ENCODE measurements at places on chromosomes 4 and X. TPM values are rescaled to one million over a fixed set of nuclear protein-coding genes. Genes with fewer than 3 reads are reported as not detected.

DNA sequence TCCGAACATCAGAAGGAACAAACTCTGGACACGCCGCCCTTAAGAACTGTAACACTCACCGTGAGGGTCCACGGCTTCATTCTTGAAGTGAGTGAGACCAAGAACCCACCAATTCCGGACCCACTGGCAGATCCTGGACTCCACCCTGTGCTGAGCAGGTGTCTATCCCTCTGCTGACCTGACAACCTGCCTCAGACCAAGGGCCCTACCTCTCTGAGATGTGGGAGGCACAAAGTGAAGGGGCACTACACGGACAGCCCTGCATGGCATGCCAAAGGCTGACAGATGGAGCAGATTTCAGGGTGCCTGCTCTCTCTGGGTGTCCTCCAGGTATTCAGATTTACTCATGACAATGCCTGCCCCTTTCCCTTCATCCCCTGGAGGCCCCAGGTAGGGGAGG lies 14.0 kb upstream of the HSFX1 start:
- DNase-seq = no peak

GRCh38 chrX:10755439-10756334 lies 135.3 kb upstream of the MID1 start:
- peak; percentile 81 for DNase-seq

DNA sequence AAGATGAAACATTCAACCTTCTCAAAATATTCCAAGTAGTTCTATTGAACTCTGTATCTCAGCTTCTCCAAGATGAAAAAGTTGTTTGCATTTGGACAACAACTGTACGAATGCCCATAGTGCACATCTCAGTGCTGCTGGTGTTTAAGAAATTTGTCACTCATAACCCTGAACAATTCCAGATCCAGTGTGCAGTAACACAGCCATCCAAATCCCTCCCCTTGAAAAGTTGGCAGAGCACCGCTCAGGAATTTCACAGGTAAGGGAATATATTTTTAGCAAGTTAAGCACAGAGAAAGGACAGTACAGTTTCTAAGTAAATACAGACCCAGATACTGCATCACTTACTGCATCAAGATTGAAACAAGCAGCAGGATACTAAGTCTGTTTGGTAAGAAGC lies 104.7 kb downstream of the CNOT6L start:
- DNase-seq = no peak

GRCh38 chr4:46980851-46981250 lies 12.5 kb downstream of the GABRA4 start:
- no peak for DNase-seq

DNA sequence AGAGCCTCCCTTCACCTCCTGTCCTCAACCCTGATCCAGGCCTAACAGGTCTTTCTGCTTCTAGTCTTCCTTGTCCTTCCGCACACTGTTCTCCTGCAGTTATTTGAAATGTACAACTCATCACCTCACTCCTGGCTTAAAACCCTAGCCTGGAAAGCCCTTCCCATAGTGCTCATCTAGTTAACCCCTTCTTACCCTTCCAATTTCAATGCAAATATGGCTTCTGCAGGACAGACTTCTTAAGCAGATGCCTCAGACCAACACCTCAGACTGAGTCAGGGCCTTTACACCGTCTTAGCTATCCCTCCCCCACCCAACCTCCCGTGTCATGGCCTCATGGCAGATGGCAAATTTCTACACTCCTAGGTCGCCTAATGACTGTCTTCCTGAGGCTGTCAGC lies 130.4 kb downstream of the BCOR start:
- peak; percentile 14 for DNase-seq

- DNase-seq = no peak
Observed at GRCh38 chr4:5870701-5871100, 22.2 kb downstream of the CRMP1 start.

- no peak for DNase-seq
Observed at GRCh38 chrX:85903692-85904471, 143.5 kb downstream of the CHM start.

GRCh38 chrX:139194571-139195280 lies 335.8 kb upstream of the F9 start:
- DNase-seq = no peak

- no peak for DNase-seq
Observed at GRCh38 chrX:39050427-39050826, 249.2 kb downstream of the MID1IP1 start.

DNA sequence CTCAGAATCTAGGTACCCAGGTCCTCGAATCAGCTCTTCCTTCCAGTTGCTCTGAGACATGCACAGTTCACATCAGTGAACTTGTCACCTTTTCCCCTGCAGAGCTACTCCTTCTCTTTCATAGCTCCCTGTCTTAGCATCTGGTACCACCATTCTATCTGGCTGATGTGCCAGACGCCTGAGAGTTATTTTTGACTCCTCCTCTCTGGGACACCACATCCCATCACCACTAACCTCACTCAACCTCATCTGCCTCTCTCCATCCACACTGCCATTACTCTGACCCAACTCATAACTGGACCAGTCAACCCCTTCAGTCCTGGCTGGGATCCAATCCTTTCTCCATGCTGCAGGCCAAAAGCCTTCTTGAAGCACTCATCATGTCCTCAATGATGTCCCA lies 44.5 kb downstream of the SLC2A9 start:
- DNase-seq = no peak

- DNase-seq = no peak
Observed at GRCh38 chrX:9730078-9730477, 35.6 kb downstream of the GPR143 start.

- peak; percentile 78 for DNase-seq
Observed at GRCh38 chr4:137635108-137635507, 102.8 kb upstream of the PCDH18 start.

DNA sequence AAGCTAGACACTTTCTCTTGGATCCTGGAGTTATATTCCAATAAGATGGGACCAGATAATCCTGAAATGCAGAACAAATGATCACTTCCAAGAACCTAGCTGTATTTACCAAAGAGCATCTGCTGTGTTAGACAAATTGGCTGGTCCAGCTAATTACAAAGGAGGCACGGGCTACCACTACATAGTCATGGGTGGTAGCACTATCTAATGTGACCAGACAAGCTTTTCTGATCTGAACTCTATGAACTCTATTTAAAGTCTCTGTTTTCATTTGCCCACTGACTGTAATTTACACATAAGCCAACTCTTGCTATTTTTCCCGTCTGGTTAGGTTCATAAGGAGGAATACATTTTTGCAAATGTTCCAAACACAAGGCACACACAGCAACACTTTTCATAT lies 34.6 kb downstream of the LNX1 start:
- DNase-seq = no peak

- no peak for DNase-seq
Observed at GRCh38 chr4:75654905-75655304, 18.3 kb downstream of the G3BP2 start.

- DNase-seq = no peak
Observed at GRCh38 chr4:58111818-58112217, 1001.6 kb upstream of the IGFBP7 start.

DNA sequence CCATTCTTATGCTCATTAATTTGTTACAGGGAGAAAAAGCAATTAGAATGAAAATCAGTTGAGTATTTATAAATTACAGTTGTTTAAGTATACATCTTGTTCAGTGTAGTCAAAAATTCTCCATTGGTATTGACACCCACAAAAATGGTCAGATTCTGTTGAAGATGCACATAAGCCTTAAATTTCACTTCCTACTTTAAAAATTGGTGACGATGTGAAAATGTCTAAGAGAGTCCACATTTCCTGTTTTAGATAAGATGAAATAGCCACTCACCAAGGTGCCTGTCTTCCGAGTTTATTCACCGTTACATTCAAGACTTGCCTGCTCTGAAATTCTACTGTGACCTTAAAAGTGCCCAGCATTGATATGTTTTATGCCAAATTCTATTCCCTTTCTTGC lies 93.6 kb downstream of the GPR143 start:
- DNase-seq = no peak

- no peak for DNase-seq
Observed at GRCh38 chr4:166274136-166274761, 401.2 kb downstream of the TLL1 start.

GRCh38 chrX:119292445-119292844 lies 56.4 kb downstream of the PGRMC1 start:
- DNase-seq = no peak

DNA sequence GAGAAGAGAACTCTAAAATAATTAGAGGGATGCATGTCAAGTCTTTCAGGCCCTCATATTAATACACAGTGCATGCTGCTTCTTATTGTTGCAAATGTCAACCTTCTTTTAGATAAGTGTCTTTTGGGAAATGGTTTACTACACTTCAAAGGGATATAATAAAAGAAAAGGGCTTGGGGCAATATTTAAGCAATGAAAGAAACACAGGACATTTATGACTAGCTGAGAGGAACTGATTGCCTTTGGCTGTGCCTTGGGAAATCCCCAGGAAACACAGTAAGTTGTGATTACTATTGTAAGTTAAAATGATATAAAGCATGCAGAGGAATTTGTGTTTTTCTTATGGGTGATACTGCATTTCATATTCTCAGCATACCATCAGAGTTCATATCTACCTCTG lies 1036.2 kb upstream of the GRID2 start:
- no peak for DNase-seq

- no peak for DNase-seq
Observed at GRCh38 chr4:101242441-101242840, 104.9 kb downstream of the PPP3CA start.

DNA sequence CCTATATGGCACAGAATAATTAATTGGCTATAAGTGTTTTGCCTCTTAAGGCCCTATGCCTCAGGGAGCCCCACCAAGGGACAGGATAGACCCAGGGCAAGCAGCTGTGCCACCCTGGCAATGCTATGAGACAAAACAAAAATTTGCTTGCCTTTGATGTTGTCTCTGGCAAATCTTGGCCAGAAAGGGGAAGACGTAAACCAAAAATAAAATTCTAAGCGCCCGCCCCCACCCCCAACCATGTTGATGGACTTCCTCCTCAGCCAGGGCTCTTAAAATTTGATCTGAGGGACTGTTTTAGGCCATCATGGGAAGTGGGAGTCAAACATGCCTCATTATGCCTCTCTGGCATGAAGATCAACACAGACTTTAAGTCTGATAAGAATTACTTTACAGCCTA lies 130.5 kb upstream of the APOOL start:
- no peak for DNase-seq

- DNase-seq = no peak
Observed at GRCh38 chr4:5409972-5410618, 298.3 kb downstream of the EVC2 start.

GRCh38 chr4:14752341-14753046 lies 249.8 kb upstream of the CPEB2 start:
- no peak for DNase-seq

HPF1 gene
- total RNA-seq = 27.5 TPM

CCDC110 gene
- total RNA-seq = 0.90 TPM

HERC5 gene
- under 0.01 TPM for total RNA-seq

ZAR1 gene
- not detected for total RNA-seq

TENM3 gene
- total RNA-seq = 173 TPM

COL25A1 gene
- under 0.01 TPM for total RNA-seq

TAF7L gene
- total RNA-seq = 0.28 TPM

C4orf36 gene
- total RNA-seq = 0.28 TPM

USP17L24 gene
- not detected for total RNA-seq

INTS6L gene
- 3.9 TPM for total RNA-seq

TMPRSS11A gene
- not detected for total RNA-seq

MAP3K15 gene
- under 0.01 TPM for total RNA-seq

TAF9B gene
- total RNA-seq = 35.3 TPM
